Activated T-helper 1 cell treated with Interleukin-2 at 50 U/mL for 16 hours (primary cell): ENCODE measurements at places on chromosomes 1 and 21.

- DNase-seq, result no peak
Observed at GRCh38 chr1:184388319-184388889, 1.6 kb downstream of the C1orf21 start.

- no peak for DNase-seq
Observed at GRCh38 chr1:91755702-91756287, 130.2 kb downstream of the TGFBR3 start.

GRCh38 chr1:186925881-186926669, 97.3 kb downstream of the PLA2G4A start:
- DNase-seq, result no peak

DNA sequence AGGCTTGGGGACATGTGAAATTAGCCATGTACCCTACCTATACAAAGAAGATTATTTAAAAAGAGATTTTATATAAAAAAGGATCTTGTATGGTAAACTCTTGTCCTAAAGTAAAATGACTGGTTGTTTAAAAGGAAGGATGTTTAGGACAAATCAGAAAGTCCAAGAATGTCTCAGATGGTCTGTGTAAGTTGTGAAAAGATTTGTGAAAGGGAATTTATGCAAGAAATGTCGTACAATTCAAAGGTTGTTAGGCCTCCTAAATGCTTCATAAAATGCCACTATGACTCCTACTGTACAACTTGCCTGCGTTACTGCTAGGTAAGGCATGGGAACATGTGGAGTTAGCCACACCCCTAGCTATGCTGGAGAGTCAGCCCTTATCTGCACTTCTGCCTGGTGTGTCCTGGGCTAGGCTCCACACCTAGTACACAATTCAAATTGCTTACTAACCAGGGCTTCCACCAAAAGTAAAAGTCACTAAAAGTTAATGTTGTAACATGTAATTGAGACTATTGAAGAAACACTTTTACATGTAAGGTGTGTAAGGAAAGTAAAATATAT, 19.7 kb downstream of the PRDX6 start:
- no peak for DNase-seq

GRCh38 chr1:183033205-183033604, 10.0 kb downstream of the LAMC1 start:
- no peak for DNase-seq

GRCh38 chr1:55301912-55302311, 86.7 kb upstream of the USP24 start:
- DNase-seq, result no peak

DNA sequence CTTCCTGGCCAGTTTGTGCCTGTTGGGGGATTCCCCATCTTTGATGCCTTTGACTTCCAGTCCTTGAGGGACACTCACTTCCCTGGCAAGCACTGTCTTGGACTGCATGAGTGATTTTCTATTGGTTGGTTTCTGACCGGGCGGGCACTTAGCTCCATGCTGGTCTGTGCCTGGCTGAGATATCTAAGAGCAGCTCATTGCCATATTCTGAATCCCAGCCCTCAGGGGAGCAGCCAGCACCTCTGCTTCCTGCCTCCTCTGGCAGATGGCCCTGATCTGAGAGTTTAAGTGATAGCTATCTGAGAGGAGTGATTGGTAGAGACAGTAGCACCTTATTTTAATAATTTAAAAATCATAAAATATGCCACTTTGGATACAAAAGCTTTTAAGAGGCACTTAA, 52.5 kb downstream of the DISC1 start:
- DNase-seq, result no peak

DNA sequence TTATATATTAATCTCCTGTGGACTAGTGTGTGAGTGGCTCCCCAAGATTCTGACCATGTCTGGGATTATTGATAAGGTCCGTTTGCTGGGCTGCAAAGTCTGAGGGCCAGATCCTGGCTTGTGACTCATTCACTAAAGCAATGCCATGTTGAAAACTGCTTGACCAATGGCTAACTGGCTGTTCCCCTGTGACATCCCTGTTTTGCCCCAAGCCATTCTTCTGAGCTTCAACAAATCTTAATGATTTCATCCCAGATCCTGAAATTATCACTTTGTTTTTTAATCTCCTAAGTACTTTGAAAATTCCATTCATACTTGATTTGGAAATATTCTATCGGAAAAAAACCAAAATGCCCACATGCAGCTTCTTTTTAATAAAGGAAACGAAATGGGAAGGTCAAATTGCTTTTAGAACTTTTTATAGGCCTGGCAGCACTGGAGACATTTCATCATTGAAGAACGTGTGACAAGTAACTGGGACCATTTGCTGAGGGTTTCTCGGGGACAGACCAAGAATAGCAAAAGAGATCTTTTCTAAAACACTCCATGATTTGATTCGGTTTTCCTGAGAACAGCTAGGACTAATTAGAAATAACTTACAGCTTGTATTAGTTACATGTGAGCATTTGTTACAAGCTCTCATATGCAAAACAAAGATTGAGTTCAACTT, 121.3 kb downstream of the TGFB2 start:
- no peak for DNase-seq

DNA sequence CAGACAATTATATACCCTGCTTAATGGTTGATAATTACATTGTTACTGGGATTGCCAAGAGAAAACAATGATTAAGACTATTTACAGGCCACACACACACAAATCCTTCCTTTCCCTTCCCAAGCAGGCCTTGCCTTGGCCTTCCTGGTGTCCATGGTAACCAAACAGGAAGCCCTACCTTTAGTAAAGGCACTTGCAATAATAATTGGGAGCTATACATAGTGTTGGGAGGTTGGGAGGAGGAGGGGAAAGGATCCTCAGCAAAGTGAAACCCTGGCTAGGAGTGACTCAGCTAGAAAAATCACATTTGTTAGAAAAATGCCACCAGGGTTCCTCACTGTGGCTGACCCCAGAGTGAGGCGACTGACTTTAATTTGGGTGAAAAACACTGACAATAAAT, 122.3 kb upstream of the ADAR start:
- DNase-seq, result no peak

GRCh38 chr1:183844806-183845205, 39.9 kb downstream of the RGL1 start:
- DNase-seq, result no peak
